ENCODE measurements at places on chromosomes 6 and 20.

DNA sequence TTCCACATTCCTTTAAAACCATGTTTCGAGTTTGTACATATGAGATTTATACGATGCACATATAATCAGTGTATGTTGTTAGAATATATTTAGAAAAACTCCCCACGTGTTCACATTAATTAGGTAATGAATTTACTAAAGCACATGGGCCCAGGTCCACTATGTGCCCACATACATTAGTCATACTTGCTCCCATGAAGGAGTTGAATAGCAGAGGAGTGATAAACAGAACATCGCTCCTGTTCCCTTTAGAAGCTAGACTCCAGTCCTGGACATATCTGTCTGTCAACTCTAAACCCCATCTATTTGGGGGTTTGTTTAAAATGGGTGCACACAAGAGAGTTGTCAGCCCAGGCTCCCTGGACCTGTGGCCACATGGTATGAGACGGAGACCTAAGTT is 108.1 kb upstream of the TIAM2 start:
- no peak for DNase-seq

GRCh38 chr6:127522714-127523113 is 3.6 kb upstream of the MTCL3 start:
- no peak for DNase-seq

- no peak for DNase-seq
Observed at GRCh38 chr6:118536478-118536877, 11.6 kb upstream of the PLN start.

DNA sequence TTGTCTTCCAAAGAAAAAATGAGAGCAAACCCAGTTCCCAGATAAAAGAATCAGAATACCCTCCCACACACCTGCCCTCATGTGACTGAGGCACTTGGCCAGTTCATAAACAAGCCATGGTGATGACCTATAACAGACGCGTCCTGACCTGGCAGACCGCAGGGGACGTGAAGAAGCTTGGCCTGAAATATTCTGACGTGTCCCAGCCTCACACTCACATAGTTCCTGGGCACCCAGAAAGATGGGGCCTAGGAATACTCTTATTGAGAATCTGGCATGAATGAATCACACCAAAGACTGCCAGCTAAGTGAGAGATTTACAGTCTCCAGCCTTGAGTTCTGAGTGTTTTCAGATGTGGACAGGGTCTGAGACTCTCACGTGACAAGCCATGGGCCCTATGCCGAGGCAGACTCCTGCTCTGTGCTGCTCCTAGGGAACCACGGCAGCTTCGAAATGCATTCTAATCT is 17.2 kb upstream of the MAP3K4 start:
- peak; percentile 99 for DNase-seq

DNA sequence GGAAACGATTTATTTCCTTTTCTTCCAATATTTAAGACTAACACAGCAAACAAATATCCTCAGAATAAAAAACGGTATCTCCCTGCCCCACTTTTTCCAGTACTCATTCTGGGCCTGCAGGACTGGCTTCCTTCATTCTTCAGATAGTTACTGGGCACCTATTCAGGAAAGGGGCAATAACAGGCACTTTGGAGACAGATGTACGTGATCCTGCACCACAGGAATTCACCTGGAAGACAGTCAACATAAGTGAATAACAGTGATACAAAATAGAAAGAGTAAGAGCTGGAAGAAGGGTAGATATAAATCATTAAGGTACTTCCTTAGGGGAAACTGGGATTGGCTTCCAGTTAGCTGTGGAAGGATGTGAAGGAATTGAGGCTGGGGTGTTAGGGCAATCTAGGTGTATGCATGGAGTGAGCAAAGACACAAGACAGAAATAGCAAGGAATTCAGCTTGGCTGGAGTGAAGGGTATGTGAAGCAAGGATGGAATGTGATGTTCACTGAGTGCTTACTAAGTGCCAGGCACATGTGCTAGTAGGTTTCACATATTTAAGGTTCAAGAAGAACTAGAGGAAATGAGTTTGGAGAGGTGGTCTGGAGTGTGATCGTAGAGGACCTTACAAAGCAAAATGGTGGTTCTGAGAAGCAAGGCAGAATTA is 49.3 kb upstream of the FAM83C start:
- DNase-seq, result no peak

GRCh38 chr6:166145751-166146150 is 21.9 kb downstream of the TBXT start:
- DNase-seq, result no peak

- DNase-seq, result no peak
Observed at GRCh38 chr20:40189621-40190020, 499.4 kb downstream of the MAFB start.

- DNase-seq, result no peak
Observed at GRCh38 chr6:73796881-73797280, 100.9 kb downstream of the CD109 start.

- DNase-seq, result no peak
Observed at GRCh38 chr6:85401186-85402021, 48.5 kb upstream of the NT5E start.

DNA sequence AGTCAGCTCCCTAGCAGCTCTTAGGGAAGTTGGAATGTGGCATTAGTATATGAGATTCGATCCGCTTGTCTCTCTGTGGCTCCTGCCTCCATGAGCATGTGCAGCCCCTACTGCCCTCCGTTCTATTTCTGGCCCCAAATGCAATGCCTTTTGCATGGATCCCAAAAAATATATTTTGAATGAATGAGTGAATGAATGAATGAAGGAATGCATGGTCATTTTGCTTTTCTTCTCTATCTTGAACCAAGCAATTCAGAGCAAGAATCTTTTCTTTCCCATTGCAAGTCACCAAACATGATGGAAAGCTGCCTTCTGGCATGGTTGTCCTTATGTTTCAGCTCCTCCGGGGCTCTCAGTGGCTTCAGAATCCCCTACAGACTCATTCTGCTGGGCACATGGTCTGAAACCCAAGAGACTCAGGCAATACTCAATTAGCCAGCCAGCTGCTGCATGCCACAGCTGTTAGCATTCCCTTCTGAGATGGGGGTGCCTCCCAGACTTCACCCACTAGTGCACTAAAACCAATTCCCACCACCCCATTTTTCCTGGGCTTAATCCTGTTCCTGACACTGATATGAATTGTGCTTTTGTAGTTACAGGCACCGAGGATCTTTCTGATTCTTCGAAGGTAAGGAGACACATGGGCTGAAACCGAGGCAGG is 2.6 kb upstream of the IYD start:
- no peak for DNase-seq

DNA sequence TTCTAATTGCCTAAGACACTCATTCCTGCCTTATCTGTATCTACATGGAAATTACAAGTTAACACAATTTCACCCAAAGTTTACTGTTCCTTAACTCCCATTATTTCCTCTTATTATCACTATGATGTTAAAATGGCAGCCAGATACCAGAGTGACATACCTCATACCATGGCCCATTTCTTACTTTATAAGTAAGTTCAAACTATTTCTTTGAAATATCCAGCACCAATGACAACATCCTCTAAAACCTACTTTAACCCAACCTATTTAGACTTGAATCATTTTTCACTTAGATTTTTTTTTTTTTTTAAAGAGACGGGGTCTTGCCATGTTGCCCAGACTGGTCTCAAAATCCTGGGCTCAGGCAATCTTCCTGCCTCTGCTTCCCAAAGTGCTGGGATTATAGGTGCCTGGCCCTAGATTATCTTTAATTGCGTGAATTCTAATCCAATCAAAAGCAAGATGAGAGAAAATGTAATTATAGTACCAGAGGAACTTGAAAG is 10.0 kb downstream of the REV3L start:
- DNase-seq, result no peak

- no peak for DNase-seq
Observed at GRCh38 chr6:80938131-80938530, 814.4 kb downstream of the TENT5A start.

DNA sequence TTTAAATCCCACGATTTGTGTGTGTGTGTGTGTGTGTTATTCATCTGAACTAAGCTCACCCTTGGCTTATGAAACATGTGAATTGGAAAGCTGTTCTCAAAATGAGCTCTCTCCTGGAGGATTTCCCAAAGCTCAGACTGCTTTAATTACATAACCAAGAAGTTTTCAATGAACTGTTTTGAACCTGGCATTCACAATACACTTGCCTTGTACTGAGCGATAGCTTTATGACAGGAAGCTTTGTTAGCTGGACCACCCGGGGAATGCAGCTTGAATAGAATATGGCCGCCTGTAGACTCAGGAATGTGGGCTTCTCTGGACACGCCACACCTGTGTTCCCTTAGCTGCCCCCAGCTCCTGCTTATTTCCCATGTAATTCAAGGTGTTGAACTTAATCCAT is 71.4 kb upstream of the PREP start:
- no peak for DNase-seq

- no peak for DNase-seq
Observed at GRCh38 chr20:62387933-62388635, 1.2 kb downstream of the RPS21 start.

DNA sequence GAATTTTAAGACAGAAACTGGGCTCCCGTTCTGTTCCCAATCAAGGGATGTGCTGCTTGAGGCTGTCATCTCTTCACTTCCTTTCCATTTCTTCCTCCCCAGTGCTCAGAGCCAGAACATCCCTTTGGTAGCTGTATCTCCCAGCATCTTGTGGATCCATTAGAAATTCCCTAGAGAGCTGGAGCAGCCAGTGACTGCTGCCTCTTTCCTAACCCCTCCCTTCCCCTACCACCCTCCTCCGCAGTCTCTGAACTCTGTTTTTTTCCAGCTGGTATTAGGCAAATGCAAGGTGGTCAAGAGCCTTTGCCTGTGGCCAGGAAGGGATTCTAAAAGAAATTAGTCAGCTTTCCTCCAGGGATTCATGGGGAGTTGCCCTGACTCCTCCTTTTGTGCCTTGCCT is 208.0 kb downstream of the EYA2 start:
- no peak for DNase-seq

DNA sequence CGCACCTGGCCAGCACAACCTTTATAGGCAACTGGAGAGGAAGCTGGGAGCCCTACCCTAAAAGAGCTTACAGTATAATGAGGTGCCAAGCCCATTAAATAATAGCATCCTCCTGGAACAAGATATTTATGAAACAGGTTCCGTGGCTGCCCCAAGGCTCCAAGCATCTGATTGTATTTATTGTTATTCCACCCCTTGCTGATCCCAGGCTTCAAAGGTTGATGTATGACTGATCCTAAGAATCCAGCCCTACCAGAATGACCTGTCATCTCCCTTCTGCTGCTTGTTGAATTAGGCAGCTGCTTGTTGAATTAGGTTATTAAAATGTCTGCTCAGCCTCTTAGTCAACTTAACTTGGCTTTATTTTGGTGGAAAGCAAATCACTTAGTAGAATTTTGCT is 35.2 kb upstream of the SASH1 start:
- DNase-seq, result no peak

DNA sequence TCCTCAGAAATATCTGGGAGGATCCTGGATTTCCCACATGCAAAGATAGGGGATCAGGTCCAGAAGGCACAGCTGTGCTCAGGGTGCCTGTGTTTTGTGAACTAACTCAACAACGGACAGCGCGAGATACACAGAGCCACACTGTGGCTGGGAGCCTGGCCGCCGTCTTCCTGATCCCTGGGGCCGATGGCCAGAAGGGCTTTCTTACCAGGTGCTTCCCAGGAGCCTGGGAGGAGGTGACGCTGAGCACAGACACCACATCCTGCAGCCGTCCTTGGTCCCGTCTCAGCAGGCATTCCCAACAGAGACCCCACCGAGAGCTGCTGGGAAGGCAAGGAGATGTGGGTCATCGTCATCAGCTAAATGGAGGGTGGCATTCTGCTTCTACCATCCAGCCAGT is 144.6 kb upstream of the AFDN start:
- DNase-seq, result no peak

DNA sequence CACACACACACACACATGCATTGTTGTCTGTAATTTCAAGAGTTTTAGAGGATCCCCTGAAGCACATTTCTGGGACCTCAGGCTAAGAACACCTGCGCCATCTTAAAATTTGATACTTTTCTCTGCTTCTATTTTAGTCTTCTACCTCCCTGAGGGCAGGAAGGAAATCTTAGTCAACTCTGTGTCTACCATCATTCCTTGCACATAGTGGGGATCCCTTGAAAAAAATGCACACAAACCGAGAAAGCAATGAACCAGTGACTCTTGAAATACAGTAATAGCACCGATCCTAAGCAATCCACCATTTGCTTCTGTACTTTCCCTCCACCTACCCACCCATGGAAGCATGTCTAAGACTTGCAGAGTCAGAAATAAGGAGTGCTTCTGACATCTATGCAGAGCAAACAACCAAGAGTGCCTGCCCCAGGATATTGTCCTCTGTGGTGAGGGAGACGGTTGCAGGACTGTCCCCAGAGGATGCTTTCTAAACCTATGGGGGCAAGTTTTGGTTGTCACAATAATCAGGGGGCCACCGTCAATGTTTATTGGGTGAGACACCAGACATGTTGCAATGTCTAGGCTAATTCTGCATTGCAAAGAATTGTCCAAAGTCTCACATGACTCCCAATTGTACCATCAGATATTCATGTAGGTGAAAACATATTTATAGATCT is 208.0 kb upstream of the TAB2 start:
- DNase-seq, result no peak

DNA sequence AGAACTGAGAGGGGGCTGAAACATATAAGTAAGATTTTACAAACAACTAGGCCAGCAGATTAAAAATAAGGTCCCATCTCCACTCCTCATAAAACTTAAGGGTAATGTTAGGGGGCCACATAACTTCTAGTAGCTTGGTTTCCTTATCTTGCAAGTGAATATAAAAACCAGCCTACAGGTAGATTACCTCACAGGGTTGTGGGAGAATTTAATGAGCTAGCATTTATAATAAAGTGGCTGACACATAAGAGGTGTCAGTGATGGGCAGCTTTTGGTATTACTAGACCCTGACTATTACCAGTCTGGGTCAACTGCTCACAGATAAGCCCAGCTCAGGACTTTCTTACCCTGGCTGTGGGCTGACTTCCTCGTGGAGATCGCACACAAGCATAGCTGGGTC is 9.2 kb upstream of the PPP1R14C start:
- no peak for DNase-seq

- DNase-seq, result no peak
Observed at GRCh38 chr6:158649289-158650143, at the start of gene SYTL3. Gene SYTL3 (plus strand): TSS chr6:158650054. CDS start chr6:158663269, 13,215 bp downstream.

DNA sequence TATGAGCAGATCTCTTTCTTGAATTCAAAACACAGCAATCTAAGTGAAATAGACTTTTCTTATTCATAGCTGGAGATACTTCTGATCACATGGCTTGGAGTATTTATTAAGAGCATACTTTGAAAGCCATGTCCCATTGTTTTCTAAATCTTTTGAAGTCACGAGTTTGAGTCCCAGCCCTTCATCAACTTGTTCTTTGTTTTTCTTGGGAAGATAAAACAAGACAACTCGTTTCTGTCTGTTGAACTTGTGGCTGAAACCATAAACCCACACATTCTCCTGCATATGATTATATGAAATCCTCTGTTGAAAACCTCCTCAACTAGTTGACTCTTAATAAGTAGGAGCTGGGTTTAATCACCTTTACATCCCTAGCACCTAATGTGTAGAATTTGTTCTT is 3.3 kb downstream of the RNF144B start:
- no peak for DNase-seq

DNA sequence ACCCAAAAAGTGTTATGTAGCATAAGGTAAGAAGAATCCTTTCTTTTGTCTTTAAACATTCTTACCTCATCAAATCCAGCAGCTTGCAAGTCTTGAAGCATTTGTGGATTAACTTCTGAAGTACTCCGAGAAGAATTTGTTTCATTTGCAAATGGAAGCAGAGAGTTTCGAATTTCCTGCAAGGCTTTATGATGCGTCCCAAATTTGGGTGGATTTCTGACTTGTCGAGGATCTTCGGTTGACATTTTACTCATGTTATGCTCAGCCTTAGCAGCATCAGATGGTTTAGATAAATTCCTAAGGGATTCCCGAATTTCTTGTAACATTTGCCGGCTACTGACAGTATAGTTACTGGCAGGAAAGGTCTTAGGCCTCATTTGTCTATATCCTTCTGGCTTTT is 16.2 kb downstream of the LATS1 start:
- no peak for DNase-seq
